Foreskin melanocyte (primary cell): ENCODE measurements at places on chromosomes 5 and 9.
A peak's percentile ranks its signal among the peaks of the same experiment; 100 is the strongest.

DNA sequence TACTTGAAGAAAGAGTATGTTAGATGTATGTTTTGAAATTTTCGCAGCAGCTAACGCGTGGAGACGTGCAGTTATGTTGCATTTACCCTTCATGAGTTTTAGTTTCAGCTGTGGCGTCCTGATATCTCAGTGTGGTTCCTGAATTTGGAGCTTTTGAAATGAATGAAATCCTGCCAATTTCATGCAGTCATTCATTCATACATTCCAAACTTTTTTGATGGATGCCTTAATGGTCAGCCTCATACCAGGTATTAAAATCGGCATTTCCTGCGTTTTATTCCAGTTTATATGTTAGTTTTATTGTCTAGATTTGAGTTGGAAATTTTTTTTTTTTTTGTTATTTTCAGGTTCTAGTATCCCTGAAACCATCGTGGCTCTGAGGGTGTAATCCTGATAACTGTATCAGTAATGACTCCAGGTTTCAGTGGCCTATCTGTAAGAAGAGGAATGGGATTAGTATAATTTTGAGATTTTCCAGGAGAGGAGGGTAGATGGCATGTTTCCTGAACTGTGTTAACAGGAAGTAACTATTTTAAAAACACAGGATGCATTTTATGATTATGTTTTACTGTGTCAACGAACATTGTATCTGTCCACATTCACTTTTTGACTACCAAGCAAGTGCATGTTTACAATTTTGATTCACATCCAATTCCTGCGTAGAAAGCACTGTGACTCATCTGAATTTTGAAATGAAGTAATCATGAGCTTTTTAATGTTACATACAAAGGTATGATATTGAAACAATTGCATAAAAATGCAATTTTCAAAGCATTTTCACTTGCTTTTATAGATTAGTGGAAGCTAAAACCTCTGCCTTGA lies 1.0 kb downstream of the FOCAD start:
- DNase-seq: no peak

GRCh38 chr5:5767286-5767928 lies 344.9 kb downstream of the ICE1 start:
- DNase-seq: no peak

GRCh38 chr5:127832067-127832466 lies 128.9 kb downstream of the CCDC192 start:
- no peak for DNase-seq

- DNase-seq: no peak
Observed at GRCh38 chr5:7856855-7857254, 5.9 kb upstream of the CFAP90 start.

GRCh38 chr9:124133727-124134126 lies 122.2 kb downstream of the LHX2 start:
- no peak for DNase-seq

GRCh38 chr9:111034170-111034897 lies 3.9 kb downstream of the LPAR1 start:
- DNase-seq: no peak

GRCh38 chr9:21597284-21597683 lies 115.2 kb upstream of the IFNE start:
- DNase-seq: no peak

DNA sequence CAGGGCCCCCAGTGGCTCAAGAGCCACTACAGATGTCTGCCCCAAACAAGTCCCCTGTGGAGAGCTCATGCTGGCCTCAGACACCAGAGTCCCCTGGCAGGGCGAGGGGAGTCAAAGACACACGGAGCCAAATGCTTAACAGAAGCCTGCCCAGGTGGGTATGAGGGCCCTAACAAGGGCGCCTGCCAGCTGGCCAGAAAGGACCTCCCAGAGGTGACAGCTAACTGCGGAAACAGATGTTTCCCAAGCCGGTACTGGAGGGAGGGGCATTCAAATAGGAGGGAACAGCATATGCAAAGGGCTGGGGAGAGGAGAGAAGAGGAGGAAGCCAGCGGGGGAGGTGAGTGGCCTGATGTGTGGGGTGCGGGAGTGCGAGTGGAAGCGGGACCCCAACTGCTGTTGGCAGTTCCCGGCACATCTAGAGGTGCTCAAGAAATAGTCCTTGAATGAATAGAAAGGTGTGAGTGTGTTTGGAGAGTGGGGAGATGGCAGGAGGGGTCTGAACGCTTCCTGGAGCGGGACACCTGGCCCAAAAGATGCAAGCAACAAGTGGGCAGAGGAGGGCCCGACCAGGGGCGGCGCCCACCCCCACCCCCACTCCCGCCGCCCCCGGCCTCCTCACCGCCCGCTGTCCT lies 824 bp downstream of the MXD3 start:
- DNase-seq: no peak

GRCh38 chr9:136328622-136329041 lies 1.3 kb downstream of the GPSM1 start:
- no peak for DNase-seq

- no peak for DNase-seq
Observed at GRCh38 chr5:15902066-15902465, 277.5 kb downstream of the MARCHF11 start.

GRCh38 chr5:37090123-37090726 lies 159.0 kb downstream of the CPLANE1 start:
- DNase-seq: peak; percentile 28

DNA sequence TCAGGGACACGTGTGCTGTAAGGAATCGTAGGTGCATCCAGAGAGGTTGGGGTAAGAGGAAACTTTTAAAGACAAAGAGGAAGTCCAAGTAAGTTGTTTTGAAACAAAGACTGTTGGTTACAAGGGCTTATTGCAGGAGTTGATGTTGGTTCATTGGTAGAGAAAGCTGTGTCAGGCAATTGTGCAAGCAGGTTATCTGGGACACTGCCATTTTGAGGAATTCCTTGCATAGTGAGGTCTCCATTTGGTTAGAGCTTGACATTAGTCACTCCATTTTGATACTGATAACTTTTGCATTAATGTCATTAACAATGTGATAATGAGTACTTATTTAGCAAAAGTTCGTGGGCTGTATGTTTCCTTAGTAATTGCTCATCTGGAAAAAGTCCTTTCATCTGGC lies 24.9 kb downstream of the CNOT6 start:
- no peak for DNase-seq

- no peak for DNase-seq
Observed at GRCh38 chr5:171549274-171549673, 129.8 kb downstream of the FGF18 start.

DNA sequence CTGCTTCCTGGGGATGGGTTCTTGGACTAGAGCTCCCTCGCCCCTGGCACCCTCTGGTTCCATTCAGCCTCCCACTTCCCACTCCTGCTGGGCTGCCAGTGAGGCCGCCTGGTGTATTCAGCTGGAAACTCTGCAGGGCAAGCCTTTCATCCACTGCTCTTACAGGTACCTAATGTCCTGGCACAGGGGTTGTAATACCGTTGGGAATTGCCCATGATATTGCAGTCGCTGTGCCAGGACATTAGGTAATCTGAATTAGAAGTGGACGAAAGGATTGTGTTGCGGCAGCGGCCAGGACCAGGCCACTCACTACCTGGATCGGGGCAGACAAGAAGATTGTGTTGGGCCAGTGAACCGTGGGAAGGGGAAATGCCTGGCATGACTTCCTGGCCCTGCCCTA lies 13.1 kb downstream of the TMOD1 start:
- DNase-seq: no peak

DNA sequence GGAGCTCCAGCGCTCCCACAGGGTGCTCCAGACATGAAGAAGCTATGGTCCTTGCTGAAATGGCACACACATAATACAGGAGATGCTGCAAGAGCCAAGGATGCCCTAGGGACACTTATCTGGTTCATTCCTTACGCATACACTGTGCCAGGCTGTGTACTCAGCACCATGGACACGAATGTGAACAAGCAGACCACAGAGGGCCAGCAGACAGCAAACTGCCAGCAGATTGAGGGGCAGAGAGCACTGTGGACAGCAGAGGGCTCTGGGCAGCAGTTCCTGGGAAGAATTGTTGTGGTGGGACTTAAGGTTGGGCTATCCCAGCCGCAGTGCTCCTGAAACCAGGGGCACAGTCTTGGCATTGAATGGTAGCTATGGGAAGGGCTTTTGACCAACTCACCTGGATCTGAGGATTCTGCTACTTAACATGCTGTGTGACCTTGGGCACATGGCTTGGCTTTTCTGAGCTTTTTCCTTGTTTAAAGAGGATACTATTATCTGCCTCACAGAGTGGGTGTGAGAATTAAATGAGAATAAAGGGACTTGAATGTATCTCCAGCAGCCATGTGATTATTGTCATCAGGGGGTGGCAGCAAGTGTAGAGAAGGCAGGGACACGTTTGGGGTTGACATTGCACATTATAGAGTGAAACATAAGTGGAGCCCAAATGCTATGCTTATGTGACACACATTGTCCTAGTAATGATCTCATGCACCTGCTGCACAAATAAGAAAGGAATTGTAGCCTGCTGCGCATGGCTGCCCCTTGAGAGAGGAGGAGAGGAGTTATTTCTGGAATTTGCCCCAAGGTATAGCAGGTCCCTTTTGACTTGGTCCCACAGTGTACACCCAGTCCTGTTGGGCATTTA lies 30.1 kb downstream of the PPARGC1B start:
- no peak for DNase-seq

DNA sequence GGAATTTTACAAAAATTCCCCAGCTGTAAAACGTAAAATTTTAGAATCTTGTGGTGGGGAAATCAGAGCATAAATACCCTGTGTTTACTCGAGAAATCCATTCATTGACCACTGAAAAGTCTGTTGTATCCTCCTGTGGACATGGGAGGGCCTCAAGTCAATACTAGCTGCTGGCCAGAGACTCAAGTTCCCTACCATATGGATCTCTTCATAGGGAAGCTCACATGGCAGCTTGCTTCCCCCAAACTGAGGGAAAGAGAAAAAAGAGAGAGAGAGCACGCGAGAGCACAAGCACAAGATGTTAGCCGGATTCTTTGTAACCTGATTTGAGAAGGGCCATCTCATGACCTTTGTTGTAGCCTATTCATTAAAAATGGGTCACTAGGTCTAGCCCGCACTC lies 591.9 kb downstream of the LRRC70 start:
- no peak for DNase-seq

GRCh38 chr9:114743446-114743845 lies 61.5 kb upstream of the TEX48 start:
- DNase-seq: no peak

DNA sequence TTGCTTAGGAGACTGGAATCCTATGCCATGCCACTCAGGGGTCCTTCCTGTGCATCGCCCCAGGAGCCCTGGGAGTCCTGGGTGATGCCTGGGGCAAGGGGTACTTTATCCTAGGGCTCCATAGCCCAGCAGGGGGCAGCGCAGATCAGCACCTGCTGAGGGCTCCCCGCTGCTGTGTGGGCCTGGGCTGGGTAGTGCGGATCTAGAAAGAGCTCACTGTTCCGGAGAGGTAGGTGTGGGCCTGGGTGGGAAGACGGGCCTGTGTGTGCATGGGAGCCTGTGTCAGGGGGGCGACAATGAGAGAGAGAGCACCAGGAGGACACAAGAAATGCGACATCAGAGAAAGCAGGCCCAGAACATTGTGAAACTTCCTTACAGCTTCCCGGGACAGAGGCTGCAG lies 11.4 kb upstream of the DAB2IP start:
- no peak for DNase-seq

GRCh38 chr9:1962122-1962521 lies 53.0 kb upstream of the SMARCA2 start:
- no peak for DNase-seq

- DNase-seq: peak; percentile 26
Observed at GRCh38 chr9:29044959-29045358, 1471.7 kb upstream of the C9orf72 start.

GRCh38 chr9:126791406-126792230 lies 13.2 kb upstream of the ZBTB43 start:
- peak; percentile 80 for DNase-seq

GRCh38 chr5:1324301-1324700 lies 20.6 kb downstream of the CLPTM1L start:
- no peak for DNase-seq

- DNase-seq: no peak
Observed at GRCh38 chr9:93398471-93398870, 53.0 kb upstream of the FAM120A start.

DNA sequence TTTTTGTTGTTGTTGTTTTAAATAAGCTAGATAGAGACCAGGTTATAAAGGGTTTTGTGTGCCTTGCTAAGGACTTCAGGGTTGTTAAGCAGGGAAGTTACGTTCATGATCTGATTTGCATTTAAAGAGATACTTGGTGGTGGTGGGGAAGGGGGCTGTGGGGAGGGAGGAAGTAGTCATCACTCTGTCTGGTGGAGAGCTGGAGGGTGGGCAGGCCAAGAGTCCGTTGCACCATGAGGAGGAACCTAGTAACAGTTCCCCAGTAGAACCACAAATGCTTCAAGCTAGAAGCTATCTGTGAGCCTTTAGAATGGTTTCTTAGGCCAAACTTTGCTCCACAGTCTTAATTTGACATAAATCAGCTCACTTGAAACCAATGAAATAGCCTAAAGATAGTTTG lies 18.7 kb upstream of the ROPN1L start:
- DNase-seq: no peak

DNA sequence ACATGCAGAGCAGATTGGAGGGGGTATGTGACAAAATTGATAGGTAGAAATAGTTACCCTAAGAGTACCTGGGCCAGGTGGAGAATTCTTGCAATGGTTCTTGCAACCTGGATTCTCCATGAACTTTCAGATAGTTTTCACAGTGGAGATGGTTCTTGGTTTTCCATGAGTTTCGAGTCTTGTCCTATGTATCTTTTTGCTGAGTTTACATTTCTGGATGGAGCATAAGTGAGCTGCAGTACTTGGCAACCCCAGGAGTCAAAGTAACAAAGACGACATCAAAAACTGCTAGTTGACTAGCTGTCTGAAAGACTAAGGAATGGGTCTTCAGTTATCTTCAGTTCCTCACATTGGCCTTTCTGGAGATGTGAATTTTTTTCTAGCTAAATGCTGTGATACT lies 196.6 kb upstream of the RAD23B start:
- DNase-seq: no peak

GRCh38 chr9:90432951-90433350 lies 209.7 kb downstream of the DIRAS2 start:
- DNase-seq: no peak

DNA sequence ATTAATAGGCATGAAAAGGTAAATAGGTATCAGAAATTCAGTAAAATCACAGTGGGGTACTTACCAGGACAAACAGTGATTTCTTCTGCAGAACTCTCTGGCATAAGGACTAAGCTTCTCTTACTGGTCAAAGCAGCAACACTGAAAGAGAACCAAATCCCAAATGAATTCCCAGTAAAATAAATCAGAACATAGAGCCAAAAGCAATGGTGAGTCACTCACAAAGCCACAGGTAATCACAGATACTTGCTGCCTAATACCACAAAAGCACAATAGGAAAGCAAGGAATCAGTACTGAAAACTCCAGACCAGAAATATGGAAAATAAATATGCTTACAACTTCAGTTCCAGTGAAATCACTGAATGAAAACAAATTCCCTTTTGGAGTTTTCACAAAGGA lies 50.7 kb downstream of the UIMC1 start:
- no peak for DNase-seq

- no peak for DNase-seq
Observed at GRCh38 chr9:130521715-130522114, 57.7 kb upstream of the FUBP3 start.

- DNase-seq: peak; percentile 81
Observed at GRCh38 chr5:124652514-124652819, 94.0 kb downstream of the ZNF608 start.

- DNase-seq: no peak
Observed at GRCh38 chr9:129720181-129720864, 32.5 kb downstream of the PTGES start.

GRCh38 chr5:64000096-64000495 lies 37.9 kb upstream of the HTR1A start:
- DNase-seq: no peak

- no peak for DNase-seq
Observed at GRCh38 chr5:99694884-99695283, 766.1 kb upstream of the CHD1 start.

GRCh38 chr9:89541798-89542197 lies 43.9 kb upstream of the SEMA4D start:
- no peak for DNase-seq
